ENCODE measurements at places on chromosomes 7 and 10. TPM values are rescaled to one million over a fixed set of nuclear protein-coding genes. Genes with fewer than 3 reads are reported as not detected.

GRM8 gene
- total RNA-seq, result not detected

GDF2 gene
- not detected for total RNA-seq

CPA2 gene
- not detected for total RNA-seq

PRSS2 gene
- total RNA-seq, result not detected

FFAR4 gene
- total RNA-seq, result not detected

DPYSL4 gene
- 2.2 TPM for total RNA-seq

TMEM196 gene
- not detected for total RNA-seq

ANXA8 gene
- total RNA-seq, result not detected

GRCh38 chr10:124996127-124996853 is 54.4 kb downstream of the ZRANB1 start:
- DNase-seq, result no peak

DNA sequence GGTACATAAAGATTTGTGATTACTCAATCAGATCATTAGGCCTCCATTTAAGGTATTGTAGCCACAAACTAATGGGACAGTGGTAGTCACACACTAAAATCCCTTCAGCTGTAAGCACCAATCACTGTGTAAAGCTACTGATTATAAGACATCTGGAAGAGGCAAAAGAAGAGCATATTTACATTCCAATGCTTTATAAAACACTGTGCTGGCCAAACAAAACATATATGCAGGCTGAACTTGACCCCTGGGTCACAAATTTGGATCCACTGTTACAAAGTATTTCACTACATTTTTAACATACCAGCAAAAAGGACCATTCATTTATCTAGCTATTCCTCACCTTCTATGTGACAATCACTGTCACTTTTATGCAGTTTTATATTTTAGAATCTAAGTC is 41.4 kb upstream of the ANLN start:
- no peak for DNase-seq

GRCh38 chr7:39001595-39001994 is 23.9 kb downstream of the POU6F2 start:
- DNase-seq, result no peak

DNA sequence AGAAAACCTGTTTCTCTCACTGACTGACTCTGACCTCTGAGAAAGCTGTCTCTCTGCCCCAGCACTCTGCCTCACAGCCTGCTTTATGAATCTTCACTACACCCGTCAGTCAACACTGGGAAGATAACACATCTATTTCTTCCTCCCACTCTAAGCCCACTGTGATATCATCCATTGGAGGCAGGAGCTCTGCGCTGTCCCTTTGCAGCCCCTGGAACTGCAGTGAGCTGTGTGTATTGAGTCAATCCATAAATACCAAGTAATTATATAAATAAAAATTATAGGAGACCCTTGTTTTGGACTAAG is 17.2 kb upstream of the FXYD4 start:
- no peak for DNase-seq

- no peak for DNase-seq
Measured at GRCh38 chr10:1292611-1293031, 236.4 kb downstream of the WDR37 start.

DNA sequence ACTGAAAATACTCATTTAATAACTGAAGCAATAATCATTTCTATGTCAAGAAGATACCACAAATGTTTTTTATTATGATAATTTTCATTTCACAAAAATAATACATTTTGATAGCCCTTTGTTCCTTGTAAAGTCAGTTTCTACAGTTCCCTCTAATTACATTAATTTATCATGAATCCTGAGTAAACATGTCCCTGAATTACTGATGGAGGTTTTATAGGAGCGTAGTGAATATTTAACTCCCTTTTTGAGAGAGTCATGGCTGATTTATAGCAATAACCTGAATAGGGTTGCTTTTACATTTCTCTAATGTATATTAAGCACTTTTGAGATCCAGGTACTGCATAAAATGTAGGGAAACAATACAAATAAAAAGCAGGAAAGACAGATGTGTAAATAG is 216.0 kb upstream of the DKK1 start:
- DNase-seq, result no peak

GRCh38 chr7:53431901-53432300 is 396.5 kb downstream of the POM121L12 start:
- no peak for DNase-seq

- no peak for DNase-seq
Measured at GRCh38 chr10:24272374-24272773, 63.4 kb downstream of the KIAA1217 start.

DNA sequence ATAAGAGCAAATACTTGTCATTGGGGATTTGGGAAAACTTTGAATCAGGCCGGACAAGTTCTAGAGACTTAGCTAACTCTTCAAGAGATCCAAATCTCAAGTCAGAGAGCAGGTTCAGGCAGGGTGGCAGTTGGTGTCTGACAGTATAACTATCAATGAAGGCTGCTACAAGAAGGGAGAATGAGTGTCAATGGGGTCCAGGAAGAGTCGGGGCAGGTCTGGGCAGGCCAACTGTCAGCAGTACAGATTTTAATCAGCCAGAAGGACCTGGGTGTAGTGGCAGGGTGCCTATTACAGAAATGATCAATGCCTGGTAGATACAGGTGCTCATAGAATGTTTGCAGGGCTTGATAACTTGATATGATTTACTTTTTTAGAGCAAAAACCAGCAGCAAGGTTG is 751.1 kb downstream of the GRM8 start:
- DNase-seq, result no peak

DNA sequence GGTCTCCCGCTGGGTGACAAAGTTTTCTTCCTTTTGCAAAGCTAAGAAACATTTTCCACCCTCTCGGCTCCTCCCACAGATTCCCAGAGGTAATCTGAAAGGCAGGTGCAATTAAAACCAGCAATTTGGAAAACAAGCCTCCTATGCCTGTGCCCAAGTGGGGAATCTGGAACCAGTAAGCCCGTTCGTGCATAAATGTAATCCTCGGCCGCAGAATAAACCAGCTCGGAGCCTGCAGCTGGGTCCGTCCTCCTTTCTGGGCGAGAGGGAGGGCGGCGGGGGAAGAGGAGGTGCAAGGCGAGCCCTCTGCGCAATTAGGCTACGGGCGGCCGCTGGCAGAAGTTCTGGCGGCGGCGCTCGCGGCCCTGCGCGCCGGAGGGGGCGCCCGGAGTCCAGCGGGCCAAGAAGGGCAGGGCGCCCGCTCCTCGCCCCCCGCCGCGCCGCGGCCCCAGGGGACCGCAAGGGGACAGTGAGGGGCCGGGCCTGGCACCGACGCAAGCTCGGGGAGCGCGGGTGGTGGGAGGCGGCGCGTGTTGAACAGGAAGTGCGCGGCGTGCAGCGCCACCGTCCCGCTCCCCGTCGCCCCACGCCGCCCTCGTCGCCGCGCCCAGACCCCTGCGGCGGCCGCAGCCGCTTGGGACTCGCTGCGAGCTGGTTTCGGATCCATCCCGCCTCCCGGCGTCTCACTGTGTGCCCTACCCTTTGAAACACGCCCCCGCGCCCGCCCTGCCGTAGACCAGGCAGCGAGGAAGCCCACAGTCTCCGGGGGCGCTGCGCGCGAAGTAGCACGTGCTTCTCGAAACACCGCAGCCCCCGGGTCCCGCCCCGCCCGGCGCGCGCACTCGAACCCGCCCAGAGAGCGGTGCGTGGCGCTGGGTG is at the start of gene PRKAG2:
TSS of gene PRKAG2 (minus strand) at position 217 of the 879 bp plus-strand sequence. CDS start 495 bp downstream, outside the sequence.
- DNase-seq, result peak; percentile 79

DNA sequence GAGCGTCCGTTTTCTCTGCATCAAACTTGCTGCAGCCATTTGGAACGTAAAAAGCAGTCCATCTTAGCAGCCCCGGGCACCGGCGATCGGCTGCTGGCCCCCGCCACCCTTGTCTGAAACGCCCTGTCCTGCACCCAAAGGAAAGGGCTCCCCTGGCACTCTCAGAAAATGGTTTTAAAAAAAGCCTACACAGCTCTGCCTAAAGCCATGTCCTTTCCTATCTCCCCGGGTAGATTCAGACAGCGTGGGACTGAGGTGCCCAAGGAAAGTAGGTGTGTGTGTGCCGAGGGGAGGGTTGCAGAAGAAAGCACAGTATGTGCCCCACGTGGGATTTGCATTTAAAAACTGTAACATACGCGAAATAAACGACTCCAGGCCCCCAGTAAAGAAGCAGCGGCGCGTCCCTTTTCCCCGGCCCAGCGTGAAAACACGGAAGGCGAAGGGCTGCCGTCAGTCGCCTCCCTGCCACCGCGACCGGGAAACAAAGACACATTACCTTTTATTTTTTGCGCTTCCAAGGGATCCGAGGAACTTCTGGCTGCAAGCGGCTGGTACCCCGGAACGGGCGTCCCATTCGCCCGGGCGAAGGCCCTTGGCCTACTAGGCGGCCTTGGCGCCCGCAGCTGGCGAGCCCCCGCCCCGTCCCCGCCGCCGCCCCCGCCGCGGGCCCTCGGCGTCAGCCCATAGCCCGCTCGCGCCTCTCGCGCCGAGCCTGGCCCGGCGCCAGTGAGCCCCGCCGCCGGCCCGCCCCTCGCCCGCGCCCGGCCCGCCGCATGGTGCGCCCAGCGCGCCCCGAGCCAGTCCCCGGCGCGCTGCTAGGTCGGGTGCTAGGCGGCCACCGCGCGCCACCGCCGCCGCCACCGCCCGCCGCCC is 304.6 kb downstream of the PRPF18 start:
- no peak for DNase-seq

DNA sequence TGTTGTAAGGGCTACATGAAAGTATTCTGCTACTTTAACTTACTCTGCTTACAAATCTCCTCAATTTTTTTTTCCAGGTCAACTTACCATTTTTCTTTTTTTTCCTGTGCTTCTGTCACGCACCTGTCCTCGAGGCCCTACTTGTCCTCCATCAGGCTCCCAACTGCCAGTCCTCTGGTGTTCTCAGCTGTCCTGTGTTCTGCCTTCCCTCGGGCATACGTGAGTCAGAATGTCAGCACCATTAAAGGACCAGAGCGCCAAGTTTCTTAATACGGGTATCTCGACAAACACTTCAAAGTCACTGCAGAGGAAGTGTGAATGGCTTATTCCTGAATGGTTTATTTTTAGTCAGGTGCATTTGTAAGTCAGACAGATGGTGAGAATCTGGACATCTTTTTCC is at the start of gene TEX47:
TSS of gene TEX47 (minus strand) at position 185 of the 400 bp plus-strand sequence. CDS start 795 bp downstream, outside the sequence.
- DNase-seq, result no peak

GRCh38 chr7:15554081-15554480 is 7.7 kb downstream of the AGMO start:
- DNase-seq, result no peak

- no peak for DNase-seq
Measured at GRCh38 chr10:3835770-3836169, 50.8 kb upstream of the KLF6 start.

DNA sequence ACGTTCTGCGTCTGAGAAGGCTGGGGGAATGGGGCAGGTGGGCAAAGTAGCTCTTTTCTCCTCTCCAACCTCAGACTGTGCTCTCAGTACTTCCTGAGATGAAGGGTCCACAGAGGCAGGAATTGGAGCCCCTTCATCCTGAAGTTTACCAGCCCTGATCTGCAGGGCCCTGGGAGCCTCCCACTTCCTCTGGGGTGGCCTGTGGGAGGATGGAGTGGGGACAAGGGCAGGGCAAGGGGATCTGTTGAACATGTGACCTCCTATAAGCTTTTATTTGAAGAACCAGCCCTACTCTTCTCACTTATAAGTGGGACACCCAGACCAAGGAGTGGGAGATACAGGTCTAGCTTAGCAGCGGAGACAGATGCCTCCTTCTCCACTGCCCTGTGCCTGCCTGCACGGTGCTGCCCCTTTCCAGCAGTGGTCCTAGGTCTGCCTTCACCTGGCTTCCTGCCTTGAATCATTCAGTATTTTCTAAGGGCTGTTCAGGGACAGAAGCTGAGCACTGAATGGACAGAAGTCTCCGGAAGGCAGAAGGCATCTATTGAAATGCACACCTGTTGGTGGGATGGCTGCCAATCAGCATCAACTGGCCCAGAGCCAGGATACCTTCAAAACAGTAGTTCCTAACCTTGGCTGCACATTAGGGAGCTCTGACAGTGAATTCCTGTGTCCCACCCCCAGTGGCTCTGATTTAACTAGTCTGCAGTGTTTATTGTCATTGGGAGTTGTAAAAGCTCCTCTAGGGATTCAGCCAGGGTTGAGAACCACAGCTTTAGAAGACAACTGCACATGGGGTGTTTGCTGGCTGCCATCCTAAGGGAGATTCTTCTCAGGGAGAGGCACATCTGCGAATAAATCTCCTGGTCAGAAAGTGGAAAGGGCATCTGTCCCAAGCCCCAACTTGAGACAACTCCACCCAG is 2.7 kb upstream of the ARHGAP22 start:
- no peak for DNase-seq

GRCh38 chr7:22885797-22886261 is 63.2 kb upstream of the TOMM7 start:
- peak; percentile 85 for DNase-seq

DNA sequence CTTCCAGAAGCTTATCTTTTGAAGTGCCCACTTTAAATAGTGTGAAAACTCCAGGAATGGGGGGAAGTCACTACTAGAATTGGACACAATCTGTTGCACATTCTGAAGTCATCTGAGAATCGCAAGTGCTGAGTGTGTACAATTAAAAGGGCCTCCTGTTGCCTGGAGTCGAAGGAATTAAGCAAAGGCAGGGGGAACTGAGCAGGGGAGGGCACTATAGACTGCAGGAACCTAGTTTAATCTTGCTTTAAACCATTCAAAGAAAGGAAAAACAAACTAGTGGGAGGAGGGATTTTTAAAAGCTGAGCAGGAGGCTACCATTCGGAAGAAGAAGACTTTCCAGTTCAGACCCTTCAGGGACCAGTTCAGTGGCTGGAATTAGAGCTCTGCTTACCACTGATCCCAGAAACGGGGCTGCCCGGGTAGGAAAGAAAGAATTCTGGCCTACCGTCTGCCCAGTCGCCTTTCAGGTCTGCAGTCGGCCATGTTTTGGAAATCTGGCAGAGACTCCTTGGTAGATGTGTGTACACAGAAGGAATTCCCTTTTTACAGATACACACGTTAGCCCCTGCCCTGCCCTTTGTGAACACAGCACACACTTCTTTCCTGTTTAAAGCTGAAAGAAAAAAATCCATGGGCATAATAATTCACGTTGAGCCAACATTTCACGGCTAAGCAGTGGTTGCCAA is 610.6 kb upstream of the FOXK1 start:
- DNase-seq, result no peak

GRCh38 chr10:74165530-74165901 is 14.5 kb downstream of the ADK start:
- DNase-seq, result no peak

DNA sequence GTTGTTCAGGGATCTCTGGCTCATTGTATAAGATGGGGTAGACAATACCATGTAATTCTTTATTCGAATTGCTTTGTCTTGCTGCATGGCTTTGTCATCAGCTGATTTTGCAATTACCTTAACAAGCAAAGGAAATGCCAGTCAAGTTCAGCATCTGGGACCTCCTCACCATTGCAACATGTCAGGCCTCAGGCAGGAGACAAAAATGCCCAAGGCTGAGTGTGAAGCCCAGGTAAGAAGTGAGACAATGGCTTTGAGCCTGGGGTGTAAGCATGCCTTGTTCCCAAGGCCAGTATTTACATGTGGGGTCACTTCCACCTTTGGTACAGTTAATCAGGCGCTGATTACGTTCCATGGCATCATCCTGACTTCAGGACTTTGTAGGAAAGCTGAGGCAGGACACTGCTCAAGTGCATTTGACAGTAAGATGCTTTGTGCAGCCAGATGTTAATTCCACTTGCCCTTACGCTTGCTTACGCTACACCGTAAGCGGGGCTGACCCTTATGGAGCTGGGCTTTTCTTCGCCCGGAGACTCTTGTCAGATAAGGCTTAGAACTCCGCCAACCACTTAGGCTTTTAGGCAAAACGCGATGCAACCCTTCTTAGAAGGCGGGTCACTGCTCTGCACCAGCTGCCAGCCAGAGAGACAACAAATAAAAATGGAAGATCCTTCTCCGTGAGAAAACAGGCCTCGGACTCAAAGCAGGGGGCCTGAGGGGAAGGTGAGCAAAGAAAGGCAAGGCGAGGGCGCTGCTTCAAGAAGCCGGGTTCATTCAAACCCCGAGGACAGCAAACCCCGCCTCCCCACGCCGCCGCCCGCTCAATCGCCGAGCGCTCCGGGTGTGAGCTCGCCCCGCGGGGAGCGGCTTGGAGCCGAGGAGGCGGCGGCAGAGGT is 1.3 kb upstream of the SP4 start:
- DNase-seq, result peak; percentile 32

Measured in activated CD8-positive, alpha-beta T cell treated with anti-CD3 and anti-CD28 coated beads, Interleukin-2, amount 10 ng/mL, durations not matched to agents 7 days and 5 days (primary cell).